ENCODE measurements at places on chromosomes 2 and 18.

GRCh38 chr2:45818591-45818990 lies 167.1 kb downstream of the PRKCE start:
- DNase-seq: no peak

DNA sequence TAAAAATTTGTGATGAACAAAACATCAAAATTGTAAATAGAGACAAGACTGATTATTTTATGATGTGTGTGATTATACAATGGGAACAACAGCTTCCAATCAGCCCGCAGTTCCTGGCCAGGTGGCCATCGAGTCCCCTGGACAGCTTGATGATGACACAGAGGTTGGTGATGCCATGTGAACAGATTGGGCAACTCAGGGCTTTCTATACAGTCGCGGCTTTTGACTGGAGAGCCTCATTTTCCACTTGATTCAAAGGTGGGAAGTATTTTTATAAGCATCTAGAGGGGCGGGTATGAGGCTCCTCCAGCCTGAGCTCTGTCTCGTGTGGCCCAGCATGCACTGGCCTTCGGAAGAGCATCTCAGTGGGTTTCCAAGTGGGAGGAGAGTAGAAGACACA lies 14.9 kb upstream of the HPCAL1 start:
- DNase-seq: no peak

DNA sequence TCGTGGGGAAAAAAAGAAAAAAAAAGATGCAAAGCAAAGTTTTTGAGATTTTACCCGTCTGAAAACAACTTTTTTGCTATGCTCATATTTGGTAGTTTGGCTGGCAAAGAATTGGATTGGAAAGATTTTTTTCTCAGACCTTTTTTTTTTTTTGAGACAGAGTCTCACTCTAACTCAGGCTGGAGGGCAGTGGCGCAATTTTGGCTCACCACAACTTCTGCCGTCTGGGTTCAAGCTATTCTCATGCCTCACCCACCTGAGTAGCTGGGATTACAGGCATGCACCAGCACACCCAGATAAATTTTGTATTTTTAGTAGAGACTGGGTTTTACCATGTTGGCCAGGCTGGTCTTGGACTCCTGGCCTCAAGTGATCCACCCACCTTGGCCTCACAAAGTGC lies 56.3 kb upstream of the TANC1 start:
- no peak for DNase-seq

- DNase-seq: no peak
Observed at GRCh38 chr18:60053747-60054304, 154.0 kb downstream of the PMAIP1 start.

DNA sequence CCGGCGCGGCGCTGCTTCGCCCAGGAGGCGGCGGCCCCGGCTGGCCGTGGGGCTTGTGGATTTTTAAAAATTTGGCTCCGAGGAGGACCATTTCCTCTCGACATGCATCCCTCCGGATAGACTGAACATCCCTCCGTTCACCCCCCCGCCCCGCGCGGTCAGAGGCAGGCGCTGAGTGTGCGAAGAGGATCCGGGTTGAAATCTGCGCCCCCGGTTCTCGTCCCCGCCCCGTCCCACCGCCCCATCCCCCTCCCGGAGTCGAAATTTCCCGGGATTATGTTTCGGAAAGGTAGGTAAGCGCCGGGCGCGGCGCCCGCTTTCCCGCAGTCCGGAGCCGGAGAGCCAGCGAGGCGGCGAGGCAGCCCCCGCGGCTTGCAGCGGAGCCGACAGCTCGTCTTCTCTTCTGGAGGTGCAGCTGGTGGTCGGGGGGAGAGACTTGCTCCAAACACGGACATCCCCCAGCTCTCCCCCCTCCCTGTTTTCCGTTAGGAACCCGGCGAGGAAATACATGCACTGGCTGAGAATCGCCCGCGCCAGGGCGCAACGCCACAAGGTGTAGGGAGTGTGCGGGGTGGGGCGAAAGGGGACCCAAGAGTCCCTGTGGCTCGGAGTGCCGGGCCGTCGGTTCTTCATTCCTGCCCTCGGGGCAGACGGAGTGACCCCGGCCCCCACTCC lies at the start of gene PRKCE:
PRKCE (plus strand) TSS at position 261 of the 675 bp plus-strand sequence.
- peak; percentile 49 for DNase-seq

- DNase-seq: no peak
Observed at GRCh38 chr18:2091937-2092336, 479.4 kb downstream of the METTL4 start.

DNA sequence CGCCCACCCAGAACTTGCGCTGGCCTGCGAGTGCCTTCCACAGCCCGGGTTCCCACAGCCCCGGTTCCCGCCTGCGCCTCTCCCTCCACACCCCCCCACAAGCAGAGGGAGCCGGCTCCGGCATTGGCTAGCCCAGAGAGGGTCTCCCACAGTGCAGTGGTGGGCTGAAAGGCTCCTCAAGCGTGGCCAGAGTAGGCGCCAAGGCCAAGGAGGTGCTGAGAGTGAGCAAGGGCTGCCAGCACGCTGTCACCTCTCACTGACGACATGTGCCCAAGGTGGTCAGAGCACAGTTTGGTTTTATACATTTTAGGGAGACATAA lies 15.3 kb upstream of the PXDN start:
- no peak for DNase-seq

DNA sequence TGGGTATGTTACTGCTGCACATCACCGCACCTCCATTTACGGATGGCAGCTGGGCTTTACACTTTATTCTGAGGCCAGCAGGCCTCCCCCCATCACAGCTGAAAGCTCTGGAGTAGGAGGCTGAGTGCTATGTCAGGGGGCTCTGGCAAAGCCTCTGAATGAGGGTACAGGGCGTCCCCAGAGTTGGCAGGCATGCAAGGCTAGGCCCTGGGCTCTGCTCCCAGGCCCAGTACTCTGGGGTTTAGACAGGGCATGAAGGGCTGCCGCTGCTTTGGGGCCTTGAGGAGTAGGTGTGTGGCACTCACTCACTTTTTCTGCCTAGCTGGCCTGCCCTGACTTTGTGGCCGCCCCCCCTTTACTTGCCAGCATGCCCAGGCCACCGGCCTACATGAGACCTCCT lies 90.8 kb downstream of the WDSUB1 start:
- DNase-seq: no peak

- DNase-seq: no peak
Observed at GRCh38 chr2:225173909-225174308, 131.6 kb upstream of the DOCK10 start.

GRCh38 chr2:149903626-149904025 lies 316.1 kb upstream of the MMADHC start:
- DNase-seq: no peak

DNA sequence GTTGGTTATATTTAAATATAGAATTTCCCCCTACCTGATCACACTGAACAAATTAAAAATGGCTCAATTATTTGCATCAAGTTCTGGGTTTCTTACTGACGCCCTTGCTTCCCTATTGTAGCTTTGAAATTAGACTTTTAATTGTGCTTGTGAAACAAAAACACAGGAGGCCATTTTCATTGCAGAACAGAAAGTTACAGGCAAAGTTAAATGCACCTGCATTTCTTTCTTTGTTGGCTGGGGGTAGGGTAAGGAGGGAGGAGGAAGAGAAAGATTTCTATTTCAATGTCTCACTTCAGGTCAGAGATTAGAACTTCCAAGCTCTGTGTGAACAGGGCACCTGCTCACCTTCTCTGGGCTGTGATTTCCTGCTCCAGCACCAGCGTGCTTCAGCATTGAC lies 199.6 kb downstream of the BCL11A start:
- DNase-seq: no peak

- no peak for DNase-seq
Observed at GRCh38 chr2:235595422-235596010, 101.7 kb downstream of the AGAP1 start.

- DNase-seq: no peak
Observed at GRCh38 chr2:178018141-178018540, 54.4 kb downstream of the PDE11A start.

DNA sequence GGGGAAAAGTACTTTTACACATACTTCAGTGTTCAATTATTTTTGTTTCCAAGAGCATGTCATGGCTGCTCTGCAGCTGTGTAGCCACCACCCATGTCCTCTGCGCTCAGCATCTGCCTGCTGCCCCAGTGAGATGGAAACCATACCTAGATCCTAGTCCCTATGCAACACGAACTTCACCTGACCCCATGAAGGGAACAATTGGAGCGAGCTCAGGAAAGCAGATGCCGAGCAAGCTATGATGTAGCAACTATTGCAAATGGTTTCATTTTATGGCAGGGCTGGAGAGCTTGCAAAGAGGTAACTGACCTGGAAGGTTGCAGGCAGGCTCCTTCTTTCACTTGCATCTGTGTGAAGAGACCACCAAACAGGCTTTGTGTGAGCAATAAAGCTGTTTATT lies 1.3 kb upstream of the CCDC141 start:
- no peak for DNase-seq

GRCh38 chr2:180661686-180662030 lies 318.7 kb upstream of the UBE2E3 start:
- DNase-seq: no peak

- DNase-seq: no peak
Observed at GRCh38 chr18:47168913-47169312, 7.3 kb downstream of the IER3IP1 start.

DNA sequence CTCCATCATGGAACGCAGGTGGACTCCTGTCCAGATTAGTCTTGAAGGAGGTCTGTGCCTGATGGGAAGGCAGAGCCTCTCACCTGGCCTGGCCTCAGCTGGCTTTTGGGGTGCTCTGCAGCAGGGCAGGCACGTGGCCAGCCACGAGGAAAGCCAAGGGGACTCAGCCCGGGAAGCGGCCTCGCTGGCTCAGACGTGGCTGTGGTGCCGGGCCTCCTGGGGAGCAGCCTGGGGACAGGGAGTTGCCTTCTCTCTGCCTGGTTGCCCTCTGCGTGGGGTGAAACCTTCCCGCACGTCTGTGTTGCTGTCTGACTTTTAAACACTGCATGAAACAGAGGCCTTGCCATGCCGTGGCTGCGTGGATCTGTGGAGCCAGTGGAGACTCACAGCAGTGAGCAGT lies 45.0 kb downstream of the RTP5 start:
- no peak for DNase-seq

- no peak for DNase-seq
Observed at GRCh38 chr2:59177748-59178147, 936.6 kb upstream of the FANCL start.

- DNase-seq: no peak
Observed at GRCh38 chr2:219369447-219369861, 18.3 kb downstream of the DNPEP start.

DNA sequence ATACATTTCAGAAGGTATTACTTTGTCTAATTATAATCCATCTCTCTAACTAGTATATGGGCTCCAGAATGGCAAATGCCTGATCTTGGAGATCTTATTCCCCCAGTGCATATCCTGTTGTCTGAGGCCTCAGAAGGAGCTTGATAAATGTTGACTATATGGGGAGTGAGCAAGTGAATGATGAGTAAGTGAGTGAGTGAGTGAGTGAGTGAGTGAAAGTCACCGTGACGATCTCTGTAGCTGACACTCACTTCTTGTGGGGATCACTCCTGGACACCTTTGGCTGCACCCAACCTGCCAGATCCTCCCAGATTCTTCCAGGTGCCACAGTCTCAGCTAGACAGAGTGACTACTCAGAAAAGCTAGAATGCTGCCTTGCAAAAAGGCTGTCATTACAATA lies 2.8 kb downstream of the XDH start:
- DNase-seq: no peak

- DNase-seq: no peak
Observed at GRCh38 chr2:136104977-136105376, 13.0 kb downstream of the CXCR4 start.

DNA sequence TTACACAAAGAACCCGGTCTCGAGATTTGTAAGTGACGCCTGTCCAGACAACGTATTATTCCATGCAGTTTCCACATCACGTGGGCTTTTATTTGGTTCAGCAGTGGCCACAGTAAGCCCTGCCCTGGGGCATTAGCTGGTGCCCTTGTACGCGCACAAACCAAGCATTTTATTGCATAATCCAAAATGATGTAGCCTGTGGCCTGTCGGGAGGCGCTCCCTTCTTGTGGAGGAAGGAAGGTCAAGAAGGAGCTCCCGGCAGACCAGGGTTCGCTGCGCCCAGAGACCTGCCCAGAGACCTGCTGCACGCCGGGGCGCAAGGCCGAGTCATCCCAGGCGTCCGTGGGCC lies 179.6 kb upstream of the ALKAL2 start:
- DNase-seq: no peak

- no peak for DNase-seq
Observed at GRCh38 chr18:34631093-34631966, 78.8 kb upstream of the DTNA start.

- DNase-seq: no peak
Observed at GRCh38 chr2:238155051-238155760, 3.6 kb upstream of the ERFE start.

GRCh38 chr2:88582030-88582429 lies 45.2 kb downstream of the EIF2AK3 start:
- no peak for DNase-seq

Data from CD4-positive, alpha-beta T cell treated with Interleukin-1 beta for 1 hour (primary cell).